ENCODE measurements at places on chromosomes 1 and 21.

- no peak for DNase-seq
Observed at GRCh38 chr1:15452866-15453571, 3.5 kb upstream of the CELA2A start.

DNA sequence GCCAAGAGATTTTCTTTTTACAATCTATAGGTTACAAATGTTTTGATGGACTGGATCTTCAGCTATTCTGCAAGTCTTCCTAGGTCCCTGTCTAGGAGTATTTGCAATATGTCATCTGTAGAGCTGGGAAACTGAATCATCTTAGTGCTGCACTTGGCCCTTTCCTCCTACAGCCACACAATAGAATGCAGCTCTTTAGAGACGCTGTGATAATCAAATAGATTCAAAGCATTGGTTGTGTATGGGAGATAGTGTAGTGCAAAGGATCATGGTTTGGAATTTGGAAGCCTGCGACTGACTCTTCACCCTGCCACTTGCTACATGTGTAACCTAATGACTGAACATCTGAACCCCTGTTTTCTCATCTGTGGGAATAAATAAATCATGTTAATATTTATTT lies 93.7 kb downstream of the AK5 start:
- no peak for DNase-seq

DNA sequence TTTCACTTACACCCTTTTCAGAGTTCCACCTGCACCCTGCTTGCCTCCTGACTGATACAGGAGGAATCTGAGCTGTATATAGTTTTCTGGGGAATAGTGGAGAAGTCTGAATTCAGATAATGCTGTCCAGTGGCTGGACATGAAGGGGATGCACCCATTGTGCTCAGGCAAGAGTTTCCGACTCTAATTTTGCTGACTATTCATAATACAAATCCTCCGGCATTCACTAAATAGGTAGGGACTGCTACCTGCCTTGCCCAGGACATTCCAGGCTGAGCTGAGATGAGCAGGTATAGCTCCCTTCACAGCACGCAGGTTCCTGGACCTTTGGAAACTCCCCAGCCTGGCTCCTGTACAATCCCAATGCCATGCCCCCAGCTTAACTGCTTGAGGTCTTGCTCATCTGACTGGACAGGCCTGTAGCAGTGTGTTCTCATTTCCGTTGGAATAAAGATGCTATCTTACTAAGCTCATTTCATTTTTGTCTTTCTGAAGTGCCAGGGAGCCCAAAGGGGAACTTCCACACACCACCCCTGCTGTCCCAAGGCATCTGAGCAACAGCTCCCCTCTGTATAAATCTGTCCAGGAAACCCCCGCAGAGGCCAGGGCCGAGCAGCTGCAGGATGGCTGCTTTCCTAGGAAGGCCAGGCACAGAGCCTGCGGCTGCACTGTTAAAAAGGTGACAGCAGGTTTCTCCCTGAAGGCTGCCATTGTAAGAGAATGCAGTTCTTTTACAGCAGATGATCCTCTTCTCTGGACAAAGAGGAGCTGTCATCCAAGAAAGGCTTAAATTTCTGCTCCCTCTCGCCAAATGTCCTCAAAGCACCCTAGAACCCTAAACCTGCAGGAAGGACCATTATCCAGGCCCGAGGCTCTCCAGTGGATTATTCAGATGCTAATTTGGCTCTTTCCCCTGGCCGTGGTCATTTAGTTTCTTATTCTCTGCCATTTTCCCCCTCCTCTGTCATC lies 21.7 kb upstream of the VASH2 start:
- DNase-seq = no peak

- no peak for DNase-seq
Observed at GRCh38 chr1:26779098-26779668, 8.6 kb upstream of the PIGV start.

GRCh38 chr1:180917306-180918065 lies 4.8 kb downstream of the KIAA1614 start:
- no peak for DNase-seq

GRCh38 chr21:29145354-29145782 lies 14.9 kb downstream of the MAP3K7CL start:
- DNase-seq = peak; percentile 7

DNA sequence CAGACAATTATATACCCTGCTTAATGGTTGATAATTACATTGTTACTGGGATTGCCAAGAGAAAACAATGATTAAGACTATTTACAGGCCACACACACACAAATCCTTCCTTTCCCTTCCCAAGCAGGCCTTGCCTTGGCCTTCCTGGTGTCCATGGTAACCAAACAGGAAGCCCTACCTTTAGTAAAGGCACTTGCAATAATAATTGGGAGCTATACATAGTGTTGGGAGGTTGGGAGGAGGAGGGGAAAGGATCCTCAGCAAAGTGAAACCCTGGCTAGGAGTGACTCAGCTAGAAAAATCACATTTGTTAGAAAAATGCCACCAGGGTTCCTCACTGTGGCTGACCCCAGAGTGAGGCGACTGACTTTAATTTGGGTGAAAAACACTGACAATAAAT lies 122.3 kb upstream of the ADAR start:
- DNase-seq = peak; percentile 83

DNA sequence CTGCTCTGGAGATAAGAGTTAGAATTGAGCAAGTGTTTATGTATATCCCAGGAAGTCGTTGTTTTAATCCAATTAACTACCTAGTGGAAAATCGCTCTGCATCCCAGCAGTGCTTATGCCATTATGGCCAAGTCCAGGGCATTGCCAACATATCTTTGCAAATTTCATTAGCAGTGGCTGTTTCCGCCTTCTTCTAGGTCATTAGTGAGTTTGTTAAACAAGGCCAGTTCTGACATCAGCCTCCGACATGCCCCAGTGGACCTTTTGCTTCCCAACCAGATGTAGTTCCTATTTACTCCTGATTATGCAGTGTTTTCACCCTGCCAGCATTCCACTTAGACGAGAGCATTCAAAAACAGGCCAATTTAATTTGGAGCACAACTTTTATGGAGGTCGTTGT lies 106.8 kb upstream of the FAM78B start:
- no peak for DNase-seq

DNA sequence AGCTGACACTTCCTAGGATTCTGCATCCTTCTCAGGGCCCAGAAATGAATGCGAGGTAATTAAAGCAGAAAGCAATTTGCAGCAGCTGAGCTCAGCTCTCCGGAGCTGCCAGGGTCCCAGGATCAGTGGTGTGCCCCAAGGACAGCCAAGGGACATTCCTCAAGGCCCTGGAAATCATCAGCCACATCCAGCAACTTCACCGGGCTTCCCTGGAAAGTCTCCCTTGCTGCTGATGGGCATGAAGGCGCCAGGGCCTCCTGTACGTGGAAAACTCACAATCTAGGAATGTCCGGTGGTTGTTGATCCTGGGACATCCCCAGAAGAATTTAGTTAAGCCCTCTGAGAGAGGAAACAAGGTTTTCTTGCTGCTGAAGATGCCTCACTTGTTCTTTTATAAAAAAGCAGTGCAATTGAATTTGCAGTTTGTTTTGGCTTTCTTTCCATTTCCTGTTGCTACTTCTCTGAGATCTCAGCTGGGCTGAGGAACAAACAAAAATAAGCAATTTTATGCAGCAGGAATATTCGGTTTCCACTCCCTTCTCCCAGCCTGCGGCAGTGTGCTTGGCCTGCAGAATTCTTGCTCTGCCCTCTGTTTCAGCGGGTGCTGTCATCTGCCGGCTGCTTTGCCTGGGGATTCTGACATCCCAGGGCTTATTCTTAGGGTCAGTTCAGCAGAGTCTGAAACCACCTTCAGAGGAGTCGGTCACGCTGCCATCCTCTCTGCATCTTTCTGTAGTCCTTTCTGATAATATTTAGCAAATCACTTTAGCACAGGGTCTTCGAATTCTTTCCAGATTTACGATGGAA lies 85.9 kb downstream of the TCP10L start:
- no peak for DNase-seq

GRCh38 chr21:38468989-38469388 lies 29.3 kb downstream of the ERG start:
- no peak for DNase-seq

DNA sequence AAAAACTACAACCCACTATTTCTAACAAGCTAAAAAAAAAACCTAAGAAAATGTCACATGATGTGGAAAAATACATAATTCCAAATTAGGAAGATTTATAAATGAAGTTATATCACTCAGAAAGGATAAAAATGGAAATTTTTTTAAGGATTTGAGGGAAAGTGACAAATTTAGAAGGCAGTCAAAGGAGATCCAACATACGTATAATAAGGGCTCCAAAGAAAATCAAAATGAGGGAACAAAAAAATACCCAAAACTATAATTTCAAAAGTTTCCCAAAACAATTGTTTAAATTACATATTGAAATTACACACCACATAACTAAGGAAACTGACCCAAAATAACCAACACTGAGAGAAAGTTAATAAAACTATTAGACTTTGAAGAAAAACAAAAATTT lies 381.1 kb upstream of the KAZN start:
- no peak for DNase-seq

GRCh38 chr21:42850866-42851391 lies 28.4 kb downstream of the WDR4 start:
- DNase-seq = no peak

- no peak for DNase-seq
Observed at GRCh38 chr21:17514124-17514845, 1.4 kb downstream of the CXADR start.

GRCh38 chr1:33418811-33419210 lies 12.1 kb downstream of the PHC2 start:
- no peak for DNase-seq

DNA sequence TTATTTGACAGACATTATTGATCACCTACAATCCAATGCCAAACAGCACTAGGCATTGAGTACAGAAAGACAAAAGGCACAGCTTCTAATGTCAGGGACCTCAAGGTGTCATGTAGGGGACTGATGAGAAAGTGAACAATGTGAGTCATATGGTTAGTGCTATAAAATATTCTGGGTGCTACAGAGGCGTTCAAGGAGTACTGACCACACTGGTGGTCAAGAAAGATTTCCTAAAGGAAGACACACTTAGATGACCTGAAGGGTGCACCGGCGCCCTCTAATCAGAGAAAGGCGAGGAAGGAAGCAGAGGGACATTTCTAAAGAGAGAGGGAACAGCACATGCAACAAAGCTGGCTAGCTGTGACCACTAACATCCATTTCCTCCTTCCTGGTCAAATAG lies 64.9 kb upstream of the F3 start:
- no peak for DNase-seq

GRCh38 chr1:21534674-21535378 lies 25.6 kb downstream of the ALPL start:
- peak; percentile 27 for DNase-seq

- peak; percentile 21 for DNase-seq
Observed at GRCh38 chr1:31335007-31335406, 37.9 kb downstream of the FABP3 start.

- no peak for DNase-seq
Observed at GRCh38 chr1:40988280-40988679, 8.8 kb downstream of the CTPS1 start.

DNA sequence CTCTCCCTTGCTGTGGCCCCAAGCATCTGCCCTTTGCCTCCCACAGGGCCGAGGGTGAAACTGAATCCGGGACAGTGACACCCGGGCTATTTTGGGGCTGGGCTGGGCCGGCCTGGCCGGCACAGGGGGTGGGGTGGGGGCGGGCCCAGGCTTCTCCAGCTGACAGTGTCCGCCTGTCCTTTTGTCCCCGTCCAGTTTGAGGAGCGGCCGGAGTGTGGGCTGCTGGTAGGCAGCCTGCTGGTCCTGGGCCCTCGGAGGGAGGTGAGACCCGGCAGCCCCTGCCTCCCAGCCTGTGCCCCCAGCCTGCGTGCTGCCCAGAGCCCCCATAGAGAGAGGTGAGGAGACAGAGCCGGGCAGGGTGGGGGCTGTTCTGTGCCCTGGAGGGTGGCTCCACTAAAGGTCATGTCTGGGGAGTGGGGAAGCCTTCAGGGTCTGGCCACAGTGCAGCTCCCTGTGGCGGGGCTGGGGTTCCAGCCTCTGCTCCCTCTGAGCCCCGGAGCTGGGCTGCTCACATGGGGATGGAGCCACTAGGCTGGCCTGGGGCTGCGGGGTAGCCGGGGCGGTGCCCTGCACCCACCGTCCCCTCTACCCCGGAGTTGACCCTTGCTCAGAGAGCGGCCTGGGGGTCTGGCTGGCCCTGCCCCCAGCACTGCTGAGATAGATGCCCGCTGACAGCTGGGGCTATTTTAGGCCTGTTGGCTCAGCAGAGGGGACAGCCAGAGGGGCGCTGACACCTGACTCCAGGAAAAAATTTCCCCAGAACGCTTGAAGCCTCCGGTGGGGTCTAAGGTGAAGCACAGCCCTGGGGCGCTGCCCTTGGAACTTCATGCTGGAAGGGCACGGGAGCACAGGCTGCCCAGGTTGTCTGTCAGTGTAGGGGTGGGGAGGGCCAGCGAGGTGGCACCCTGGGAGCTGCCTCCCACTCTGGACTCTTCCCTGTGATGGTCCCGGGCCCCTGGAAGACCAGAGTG lies at the start of gene OBSCN:
TSS of gene OBSCN (plus strand) at position 194 of the 971 bp plus-strand sequence. CDS start 3,740 bp downstream, outside the sequence.
- no peak for DNase-seq

DNA sequence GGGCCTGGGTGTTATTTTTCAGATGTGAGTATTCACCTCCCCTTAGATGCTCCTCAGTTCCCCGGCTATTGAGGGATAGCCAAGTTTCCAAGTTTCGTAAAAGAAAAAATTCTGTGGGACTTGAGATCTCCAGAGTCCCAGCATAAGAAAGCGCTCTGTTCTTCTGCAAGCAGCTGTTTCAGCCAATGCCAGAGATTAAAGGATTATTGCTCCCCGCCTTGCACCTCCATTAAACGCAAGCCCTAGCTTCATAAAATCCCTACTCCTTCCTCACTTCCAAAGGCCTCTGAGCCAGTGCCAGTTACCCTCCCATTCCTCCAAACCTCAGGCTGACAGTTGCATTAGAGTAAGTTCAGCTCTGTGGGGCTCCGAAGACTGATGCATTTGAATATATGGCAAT lies 56.4 kb downstream of the CHIA start:
- no peak for DNase-seq

DNA sequence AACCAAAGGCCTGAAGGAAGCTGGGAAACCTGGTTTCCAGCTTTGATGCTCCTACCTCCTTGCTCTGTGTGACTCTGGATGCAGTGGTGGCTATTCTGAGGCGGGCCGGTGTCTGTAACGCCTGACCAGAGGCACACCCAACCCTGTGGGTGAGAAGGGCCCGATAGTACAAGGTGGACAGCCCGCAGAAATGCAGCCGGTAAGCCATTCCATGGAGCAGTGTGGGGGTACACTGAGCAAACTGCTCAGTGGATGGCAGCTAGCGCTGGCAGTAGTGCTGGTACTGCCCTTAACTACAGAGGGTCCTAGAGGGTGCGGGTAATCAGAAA lies 36.0 kb downstream of the AHDC1 start:
- no peak for DNase-seq

DNA sequence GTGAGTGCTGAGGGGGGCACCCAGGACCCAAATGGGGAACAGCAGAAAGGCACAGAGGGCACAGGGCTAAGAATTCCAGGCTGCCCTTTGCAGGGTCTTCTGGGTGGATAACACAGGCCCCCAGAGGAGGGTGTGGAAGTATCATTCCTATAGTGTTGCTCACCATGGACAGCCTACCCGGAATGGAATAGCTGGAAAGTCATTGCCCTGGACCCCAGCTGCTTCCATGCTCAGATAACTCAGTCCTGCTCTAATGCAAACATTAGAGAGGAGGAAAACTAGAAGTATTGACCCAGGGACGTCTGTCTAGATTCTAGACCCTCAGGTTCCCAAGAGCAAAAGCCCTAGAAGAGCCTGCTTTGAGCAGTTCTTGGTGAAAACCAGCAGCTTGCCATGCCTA lies 24.7 kb downstream of the SLC6A17 start:
- no peak for DNase-seq

GRCh38 chr1:151574575-151575529 lies 34.7 kb downstream of the TUFT1 start:
- peak; percentile 44 for DNase-seq

Data from NCI-H460 (cell line).